CD8-positive, alpha-beta memory T cell (primary cell): ENCODE measurements at places on chromosomes 11 and 22. TPM values are rescaled to one million over a fixed set of nuclear protein-coding genes. Genes with fewer than 3 reads are reported as not detected.

The GAS2 gene
- 1.7 TPM for total RNA-seq

The C11orf52 gene
- not detected for total RNA-seq

The CCDC89 gene
- total RNA-seq, result 0.20 TPM

DNA sequence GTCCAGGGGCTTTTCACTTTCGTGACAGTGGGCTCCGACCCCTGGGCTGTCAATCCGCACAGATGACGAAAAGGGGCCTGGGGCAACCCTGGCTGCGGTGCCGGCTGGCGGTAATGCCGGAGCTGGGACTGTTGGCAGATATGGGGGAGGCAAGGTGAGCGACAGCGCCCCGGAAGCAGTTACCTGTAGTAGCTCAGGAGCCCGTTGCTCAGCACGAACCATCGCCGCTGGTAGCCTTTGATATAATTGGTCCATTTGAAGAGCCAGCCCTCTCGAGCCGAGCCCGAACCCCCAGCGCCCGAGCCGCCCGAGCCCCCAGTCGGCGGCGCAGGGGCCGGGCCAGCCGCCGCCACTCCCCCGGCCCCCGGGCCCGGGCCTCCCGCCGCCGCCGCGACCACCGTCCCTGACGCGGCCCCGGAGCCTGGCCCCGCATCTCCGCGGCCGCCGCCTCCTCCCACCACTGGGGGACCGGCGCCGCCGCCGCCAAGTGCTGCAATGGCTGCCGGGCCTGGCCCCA is 396 bp downstream of the OSBP start:
- peak; percentile 56 for DNase-seq

DNA sequence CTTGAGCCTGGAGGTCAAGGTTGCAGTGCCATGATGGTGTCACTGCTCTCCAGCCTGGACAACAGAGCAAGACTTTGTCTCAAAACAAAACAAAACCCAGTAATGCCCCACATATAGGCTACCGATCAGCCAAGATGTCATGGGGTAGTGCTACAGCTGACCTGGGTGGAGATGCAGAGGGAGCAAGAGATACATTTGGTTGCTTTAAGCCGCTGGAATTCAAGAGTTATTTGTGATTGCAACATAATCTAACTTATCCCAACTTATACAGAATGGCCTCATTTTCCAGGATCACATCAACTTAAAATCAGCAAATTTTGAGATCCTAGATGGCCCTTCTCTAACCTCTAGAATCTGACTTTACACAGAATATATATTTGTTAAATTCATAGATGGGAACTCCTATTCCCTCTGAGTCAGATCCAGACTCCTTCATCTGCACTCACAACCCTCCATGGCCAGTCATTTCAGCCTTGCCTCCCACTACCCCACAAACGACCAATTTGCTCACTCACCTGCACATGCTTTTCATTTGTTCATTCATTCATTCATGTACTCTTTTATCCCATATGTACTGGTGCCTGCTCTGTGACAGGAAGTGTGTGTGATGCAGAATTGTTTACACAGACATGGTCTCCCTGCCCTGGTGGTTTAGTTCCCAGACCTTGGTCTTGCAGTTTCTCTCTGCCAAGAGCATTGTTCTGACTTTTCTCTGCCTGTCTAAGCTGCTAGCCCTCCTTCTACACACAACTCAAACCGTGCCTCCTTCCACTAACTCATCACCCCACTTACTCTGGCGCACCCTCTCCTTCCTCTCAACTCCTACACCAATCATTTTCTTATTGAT is 24.1 kb upstream of the APLNR start:
- no peak for DNase-seq

DNA sequence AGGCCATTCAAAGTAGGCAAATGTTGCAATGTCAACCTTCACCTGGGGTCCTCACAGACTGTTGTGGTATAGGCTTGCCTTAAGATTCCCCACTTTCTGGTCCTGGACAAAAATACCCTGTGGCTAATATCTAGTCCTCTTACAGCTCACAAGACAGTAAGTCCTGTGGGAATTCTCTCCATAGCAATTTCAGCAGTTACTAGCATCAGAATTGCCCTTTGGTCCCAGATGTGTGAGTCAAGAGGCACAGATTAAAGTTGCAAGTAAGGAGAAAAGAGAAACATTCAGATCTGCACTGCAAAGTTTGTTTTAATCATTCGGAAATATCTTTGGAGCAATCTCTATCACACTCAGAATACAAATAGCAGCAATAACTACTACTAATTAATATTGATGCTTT is 420.2 kb downstream of the NTM start:
- no peak for DNase-seq

DNA sequence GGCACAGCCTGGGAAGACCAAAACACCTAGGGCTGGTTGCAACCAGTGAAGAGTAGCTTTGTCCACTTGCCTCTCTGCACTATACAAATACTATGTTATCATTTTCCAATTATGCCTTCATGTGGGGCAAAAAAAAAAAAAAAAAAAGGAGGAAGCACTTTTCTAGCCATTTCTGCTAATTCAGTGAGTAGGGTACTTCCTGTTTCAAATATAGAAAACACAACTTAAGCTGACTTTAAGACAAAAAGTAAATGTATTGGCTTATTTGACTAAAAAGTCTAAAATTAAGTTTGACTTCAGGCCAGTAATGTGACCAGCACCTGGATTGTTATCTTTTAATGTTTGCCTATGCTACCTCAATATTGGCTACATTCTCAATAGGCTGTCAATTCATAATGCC is 15.3 kb downstream of the CCDC73 start:
- DNase-seq, result no peak

DNA sequence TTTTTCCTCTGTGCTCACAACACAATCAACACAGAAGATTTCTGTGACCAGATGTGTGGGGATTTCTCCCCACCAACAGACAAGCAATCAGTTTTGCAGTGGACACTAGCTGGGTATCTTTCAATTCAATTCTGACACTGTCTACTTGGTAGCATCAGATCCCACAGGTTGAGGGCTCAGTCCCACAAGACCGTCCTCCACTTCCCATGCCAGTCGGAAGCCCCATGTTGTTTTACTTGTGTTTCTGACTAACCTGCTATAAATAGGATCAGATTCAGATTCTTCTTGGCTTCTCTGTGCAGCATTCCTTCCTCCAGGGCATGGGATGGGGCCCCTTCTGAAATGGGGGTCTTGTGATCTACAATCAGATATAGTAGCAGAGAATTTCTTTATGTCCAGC is 19.6 kb downstream of the ACER3 start:
- DNase-seq, result no peak

GRCh38 chr22:46931881-46932280 is 169.4 kb downstream of the TBC1D22A start:
- no peak for DNase-seq

- DNase-seq, result no peak
Measured at GRCh38 chr11:72202571-72202970, 10.6 kb downstream of the FOLR1 start.

- DNase-seq, result no peak
Measured at GRCh38 chr22:38088629-38089473, 4.9 kb upstream of the SLC16A8 start.

DNA sequence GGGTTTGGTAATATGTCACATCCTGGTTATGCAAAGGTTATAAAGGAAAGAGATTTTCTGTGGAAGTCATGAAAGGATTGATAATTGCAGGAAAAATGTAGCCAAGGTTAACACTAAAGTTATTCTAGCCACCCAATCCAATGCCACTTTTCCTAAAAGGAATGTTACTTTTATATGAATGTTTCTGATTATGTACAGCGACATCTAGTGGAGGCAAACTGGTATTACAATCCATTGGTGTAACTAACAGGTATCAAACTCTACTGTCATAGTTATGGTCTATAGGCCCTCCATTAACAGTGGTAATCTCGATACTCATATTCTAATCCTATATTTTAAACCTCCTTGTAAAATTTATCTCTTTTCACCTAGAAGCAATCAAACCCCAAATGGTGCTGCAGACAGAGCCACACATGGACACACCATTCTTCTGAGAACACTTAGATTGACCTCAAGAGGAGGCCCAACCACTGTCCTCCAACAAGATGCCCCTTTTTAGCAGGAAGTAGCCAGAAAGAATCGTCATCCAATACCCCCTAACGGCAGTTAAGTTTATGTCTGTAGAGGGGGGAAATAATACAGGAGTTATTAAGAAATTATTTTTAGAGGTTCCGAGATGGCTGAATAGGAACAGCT is 74.9 kb upstream of the RAG2 start:
- peak; percentile 32 for DNase-seq

- no peak for DNase-seq
Measured at GRCh38 chr11:44899959-44900358, 50.7 kb downstream of the TP53I11 start.

DNA sequence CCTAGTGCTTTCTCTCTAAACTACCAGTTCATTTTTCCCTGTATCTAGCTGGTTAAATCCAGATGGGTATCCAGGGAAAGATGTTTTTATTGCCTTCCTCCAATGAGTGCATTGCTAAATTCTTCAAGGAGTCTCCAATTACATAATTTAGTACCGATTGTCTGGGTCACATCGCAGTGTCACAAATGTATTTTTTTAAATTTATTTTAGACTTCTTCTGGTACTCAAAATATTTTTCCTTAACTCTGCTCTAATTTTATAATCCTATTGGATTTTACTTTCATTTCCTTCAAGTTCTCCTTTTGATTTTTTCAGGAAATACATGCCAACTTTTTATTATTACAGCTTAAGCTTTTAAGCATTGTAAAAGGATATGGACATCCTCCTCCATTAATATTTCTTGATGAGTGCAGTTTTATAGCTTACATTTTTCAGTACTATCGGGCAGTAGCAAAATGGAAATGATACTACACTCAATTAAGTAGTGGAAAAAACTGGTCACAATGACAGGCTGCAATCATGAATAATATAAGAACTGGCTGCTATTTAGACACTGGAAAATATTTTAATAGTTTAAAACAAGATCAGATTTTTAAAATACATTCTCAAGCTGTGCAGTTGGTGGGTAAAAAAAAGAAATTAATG is 20.3 kb downstream of the BBOX1 start:
- no peak for DNase-seq

GRCh38 chr11:23696688-23697415 is 800.0 kb upstream of the LUZP2 start:
- no peak for DNase-seq

GRCh38 chr11:121473064-121473777 is 20.5 kb upstream of the SORL1-AS1 start:
- DNase-seq, result no peak
